ENCODE measurements at places on chromosomes 1 and 21. TPM values are rescaled to one million over a fixed set of nuclear protein-coding genes. Genes with fewer than 3 reads are reported as not detected.
A peak's percentile ranks its signal among the peaks of the same experiment; 100 is the strongest.

The DDR2 gene
- total RNA-seq = 29.2 TPM

DNA sequence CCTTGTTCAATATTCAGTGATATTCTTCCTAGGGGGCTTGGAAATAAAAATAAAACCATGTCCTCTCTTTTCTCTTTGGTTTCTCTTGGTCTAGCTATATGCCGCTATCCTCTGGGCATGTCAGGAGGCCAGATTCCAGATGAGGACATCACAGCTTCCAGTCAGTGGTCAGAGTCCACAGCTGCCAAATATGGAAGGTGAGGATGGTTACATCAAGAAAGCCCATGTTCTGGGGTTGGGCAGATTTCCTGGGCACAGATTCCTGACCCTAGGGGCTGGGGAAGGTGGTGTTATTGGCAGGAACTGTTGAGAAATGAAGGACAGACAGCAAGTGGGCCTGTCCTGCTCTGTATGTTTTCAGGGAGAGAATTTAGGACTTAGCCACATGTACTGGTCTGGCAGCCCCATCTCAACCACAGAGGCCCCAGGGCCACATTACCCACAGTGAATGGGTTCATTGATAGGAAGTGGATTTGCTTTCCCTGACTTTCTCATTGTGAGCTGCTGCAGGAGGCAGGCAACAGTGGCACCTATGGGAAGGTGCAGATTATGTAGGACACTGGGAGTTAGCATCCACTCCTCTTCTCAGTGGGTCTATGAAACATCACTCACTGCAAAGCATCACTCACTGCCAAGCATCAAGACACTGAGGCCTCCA lies 37.4 kb upstream of the HSD17B7 start:
- no peak for DNase-seq

The TRPM2 gene
- 5.9 TPM for total RNA-seq

The GJA4 gene
- total RNA-seq = 22.6 TPM

GRCh38 chr1:147189514-147189913 lies 17.2 kb upstream of the PRKAB2 start:
- DNase-seq = no peak

- DNase-seq = no peak
Measured at GRCh38 chr1:232363008-232363407, 266.9 kb downstream of the SIPA1L2 start.

The SPRR5 gene
- total RNA-seq = not detected

- peak; percentile 94 for DNase-seq
Measured at GRCh38 chr1:109299558-109300343, 7.1 kb downstream of the MYBPHL start.

The SEC16B gene
- total RNA-seq = 1.5 TPM

DNA sequence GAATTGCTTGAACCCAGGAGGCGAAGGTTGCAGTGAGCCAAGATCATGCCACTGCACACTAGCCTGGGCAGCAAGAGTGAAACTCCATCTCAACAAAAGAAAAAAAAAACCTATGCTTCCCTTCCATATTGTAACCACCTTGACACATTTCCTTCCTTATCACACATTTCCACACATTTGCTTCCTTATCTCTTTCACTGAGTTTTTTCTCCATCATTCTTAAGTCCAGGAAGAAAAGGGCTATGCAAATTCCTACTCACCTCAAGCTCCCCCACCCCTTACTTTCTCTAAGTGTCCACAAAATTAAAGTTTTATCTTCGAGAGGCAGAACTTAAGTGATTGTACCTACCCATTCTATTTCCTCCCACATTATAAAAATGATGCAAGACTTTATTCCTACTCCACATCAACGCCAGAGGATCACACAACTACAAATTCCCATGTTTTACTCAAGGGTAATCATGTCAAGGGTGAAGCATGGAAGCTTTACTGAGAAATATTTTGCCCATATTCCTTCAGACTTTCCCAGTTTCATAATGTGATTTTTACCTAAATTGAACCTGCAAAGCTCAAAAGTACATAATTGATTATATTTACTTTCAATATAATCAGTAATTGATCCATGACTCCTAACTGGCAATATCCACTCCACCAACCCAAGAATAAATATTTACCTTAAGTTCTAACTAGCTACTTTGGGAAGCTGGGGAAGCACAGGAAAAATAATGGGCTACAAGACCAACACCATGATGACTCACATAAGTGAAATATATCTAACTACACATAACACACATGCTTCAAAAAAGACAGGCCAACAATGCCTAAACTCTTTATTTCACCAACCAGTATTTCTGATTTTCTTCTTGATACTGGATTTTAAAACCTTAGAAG lies 9.3 kb downstream of the WDR77 start:
- no peak for DNase-seq

GRCh38 chr1:238951809-238952208 lies 434.6 kb upstream of the CHRM3 start:
- peak; percentile 61 for DNase-seq

DNA sequence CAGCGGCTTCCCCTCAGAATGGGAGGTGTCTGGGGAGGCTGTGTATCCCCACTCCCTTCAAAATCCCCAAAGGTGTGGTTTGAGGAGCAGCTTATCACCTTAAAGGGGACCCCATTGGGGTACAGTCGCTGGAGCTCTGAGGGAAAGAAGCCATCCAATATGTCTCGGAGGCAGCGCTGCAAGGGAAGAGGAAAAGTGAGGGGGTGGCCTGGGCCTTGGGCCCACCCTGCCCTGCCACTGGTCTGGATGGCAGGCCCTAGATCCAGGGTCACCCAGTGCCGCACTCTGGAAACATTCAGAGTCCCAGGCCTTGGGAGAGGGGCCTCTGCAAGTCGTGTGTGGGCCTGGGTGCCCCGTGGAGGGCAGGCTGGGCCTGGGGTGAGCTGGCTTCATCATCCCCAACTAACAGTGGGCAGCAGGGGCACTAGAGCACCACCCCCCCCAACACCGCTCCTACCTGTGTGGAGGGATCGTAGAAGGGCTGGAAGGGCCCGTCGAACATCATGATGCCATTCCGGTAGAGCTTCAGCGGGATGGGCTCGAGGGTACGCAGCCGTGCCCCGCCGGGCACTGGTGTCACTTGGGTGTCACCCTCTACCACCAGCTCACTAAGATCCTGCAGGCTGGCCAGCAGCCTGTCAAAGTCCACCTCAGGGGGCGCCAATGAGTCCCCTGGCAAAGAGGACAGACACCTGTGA lies 5.6 kb downstream of the SH3BGRL3 start:
- DNase-seq = no peak

GRCh38 chr1:24266398-24266941 lies 52.7 kb upstream of the GRHL3 start:
- DNase-seq = no peak

DNA sequence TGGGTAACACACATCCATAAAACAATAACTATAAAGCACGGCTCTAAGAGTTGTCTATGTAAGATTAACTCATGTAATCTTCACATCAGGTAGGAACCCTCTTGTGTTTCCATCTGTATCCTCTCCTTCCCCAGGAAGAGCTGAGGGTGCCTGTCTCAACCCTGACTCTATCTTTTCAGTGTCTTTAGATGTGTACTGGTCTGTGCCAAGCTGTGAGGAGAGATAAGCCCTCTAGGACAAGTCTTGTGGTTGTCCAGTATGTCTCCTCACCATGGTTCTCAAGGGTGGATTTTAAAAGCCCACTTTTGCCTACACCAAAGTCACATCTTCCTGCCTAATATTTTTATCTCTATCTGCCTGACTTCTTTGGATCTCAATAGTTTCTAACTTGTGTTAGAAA lies 300.1 kb downstream of the KCNT2 start:
- DNase-seq = no peak

DNA sequence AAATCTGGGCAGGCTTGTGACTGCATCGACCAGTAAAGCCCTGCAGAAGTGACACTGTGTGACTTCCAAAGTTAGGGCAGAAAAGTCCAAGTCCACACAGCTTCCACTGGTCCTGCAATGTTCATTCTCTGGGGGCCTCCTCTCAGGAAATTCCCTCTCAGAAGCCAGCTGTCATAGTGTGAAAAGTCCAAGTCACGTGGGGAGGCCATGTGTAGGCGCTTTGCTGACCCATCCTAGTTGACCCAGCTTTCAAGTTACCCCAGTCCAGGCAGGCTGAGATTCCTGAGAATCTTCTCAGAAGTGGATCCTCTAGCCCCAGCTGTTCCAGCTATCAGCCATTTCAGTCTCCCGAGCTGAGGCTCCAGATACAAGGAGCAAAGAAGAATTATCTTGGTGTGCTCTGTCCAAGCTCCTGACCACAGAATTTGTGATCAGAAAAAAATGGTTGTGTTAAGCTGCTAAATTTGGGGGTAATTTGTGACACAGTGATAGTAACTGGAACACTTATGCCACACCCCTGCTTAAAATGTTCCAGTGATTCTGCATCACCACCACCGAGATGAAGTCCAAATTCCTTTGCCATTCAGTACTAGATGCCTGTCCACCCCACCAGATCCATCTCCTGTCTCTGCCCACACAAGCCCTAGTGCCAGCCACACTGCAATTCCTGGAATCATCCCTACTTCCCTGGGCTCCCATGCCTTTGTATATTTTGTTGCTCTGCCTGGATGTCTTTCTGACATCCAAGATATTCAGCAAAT lies 2.5 kb upstream of the STUM start:
- peak; percentile 25 for DNase-seq

- no peak for DNase-seq
Measured at GRCh38 chr1:2253797-2254480, 25.8 kb downstream of the SKI start.

Measured in lung (tissue), 17 donors.